ENCODE measurements at places on chromosomes 3 and 15.

- no peak for DNase-seq
Observed at GRCh38 chr3:195757438-195757770, 36.6 kb downstream of the MUC20 start.

- no peak for DNase-seq
Observed at GRCh38 chr15:78216276-78217104, 17.9 kb downstream of the ACSBG1 start.

DNA sequence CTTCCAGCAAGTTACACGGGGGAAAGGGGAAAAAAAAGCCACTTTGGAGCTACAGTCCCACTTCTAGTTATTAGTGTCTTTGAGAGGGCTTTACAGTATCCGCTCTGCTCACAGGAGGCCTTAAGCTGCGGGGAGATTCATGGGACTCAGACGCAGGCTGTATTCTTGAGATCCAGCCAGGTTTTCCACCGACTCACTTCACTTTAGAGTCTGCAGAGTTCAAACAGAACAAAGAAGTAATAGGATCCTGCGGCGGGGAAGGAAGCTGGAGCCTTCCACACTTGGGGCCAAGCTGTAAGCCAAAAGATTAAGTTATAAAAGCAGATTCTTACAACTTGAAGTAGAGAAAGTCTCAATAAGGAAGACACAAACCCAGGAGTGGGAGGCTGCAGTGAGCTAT is 60.2 kb upstream of the FAM174B start:
- no peak for DNase-seq

DNA sequence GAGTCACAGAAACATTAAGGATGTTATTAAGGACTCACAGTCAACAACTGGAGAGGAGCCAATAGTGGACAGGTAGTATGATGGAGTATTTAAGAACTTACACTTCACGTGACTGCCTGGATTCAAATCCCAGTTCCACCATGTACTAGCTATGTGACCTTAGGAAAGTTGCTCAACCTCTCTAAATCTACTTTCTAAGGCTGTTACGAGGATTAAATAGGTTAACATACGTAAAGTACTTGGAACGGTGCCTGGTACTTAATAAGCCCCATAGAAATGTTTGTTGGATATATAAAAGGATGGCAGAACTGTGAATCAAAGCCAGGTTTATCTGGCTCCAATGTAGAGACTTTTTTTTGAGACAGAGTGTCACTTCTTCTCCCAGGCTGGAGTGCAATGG is 24.4 kb downstream of the THRB start:
- no peak for DNase-seq

GRCh38 chr15:37361621-37362020 is 261.3 kb upstream of the MEIS2 start:
- DNase-seq = no peak

DNA sequence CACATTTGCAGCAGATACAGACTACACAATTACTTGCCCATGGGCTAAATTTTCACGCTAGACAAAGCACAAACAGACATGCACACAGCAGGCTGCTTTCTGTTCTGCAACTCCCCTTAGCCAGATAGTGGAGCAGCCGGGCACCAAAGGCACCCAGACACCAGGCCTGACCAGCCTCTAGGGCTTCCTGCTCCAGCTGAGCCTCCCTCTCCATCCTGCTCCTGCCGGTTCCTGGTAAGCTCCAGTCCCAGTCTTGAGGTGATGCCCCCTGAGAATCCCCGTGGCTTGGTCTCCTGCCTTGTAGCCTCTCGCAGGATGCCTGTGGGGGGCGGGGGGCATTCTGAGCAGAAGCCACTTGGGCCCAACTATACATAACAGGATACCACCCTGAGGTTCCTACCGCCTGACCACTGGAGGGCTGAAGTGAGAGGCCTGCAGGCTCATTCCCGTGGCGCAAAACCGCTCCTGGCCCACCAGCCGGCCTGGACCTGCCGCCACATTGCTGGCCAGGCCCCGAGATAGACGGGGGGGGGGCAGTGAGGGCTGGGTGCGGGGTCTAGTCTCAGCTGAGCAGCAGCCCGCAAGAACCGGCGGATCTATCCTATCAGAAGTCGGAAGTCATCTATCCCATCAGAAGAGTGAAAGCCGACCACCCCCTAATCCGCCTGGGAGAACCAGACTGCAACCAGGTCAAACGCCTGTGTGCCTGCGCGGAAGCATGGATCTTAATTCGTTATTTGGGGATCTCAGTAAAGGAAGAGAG is 3.9 kb downstream of the FOXL2 start:
- no peak for DNase-seq

- no peak for DNase-seq
Observed at GRCh38 chr15:63029676-63030075, 12.9 kb upstream of the TPM1 start.

GRCh38 chr3:68876112-68876713 is 56.1 kb downstream of the TAFA4 start:
- no peak for DNase-seq

DNA sequence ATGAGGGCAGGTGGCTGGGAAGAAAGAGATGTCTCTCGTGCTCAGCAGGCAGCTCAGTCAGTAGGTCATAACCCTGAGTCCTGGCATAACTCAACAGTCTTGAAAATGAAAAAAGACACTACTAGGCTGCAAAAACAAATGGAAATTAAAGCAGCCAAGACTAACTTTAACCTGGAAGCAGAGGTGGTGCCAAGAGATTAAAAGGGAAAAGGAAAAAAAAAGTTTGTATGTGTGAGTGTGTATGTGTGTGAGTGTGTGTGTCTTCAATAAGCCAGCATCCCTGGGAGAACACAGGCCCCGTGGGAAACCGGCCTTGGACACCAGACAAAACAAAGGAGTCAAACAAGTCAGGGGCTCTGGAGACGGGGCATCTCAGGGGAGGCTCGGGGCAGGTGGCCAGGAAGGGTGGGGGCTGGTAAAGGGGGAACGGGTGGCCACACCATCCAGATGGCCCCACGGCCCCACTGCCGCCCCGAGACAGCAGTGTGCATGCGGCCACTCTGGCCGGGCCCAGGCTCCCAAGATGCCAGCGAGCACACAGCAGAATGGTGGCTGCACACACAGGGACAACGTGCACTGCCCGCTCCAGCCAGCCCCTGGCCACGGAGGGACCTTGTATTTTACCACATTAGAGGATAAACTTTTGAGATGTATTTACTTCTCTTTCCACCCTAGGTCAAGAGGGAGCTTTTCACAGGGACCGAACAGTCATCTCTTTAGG is 23.8 kb downstream of the CYFIP1 start:
- no peak for DNase-seq

- no peak for DNase-seq
Observed at GRCh38 chr3:43410592-43410991, 124.3 kb downstream of the SNRK start.

DNA sequence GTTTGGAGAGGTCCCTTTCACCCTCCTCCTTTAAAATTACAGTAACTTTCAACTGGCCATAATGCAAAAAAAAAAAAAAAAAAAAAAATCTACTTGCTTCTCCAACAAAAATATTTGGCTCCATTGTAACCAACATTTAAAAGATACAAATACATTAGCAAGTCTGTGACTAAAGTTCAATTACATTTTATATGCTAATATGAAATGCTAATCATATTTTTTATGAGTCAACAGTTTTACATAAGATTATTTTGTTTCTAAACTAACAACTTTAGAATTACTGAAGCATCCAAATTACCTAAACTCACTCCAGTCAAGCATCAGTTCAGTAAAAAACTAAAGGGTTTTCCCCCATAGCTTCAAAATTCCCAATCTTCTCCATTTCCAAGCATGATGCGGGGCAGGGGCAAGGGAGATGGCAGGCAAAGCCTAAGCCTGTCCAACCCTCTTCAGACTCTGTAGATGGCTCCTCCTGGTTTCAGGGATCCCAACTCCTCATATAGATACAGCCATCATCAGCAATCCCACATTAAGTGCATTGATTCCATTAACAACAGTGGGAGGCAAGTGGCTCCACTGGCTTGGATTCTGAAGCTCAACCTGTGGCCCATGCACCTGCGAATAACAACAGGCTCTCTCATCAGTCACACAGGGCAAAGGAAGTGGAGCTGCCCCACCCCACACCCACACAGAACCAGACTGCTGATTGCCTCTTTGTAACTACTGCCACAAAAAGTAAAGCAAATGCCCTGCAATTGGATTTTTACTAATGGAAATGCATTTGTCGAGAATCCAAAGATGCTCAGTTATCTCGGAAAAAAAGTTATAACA is 15.0 kb downstream of the SFMBT1 start:
- no peak for DNase-seq

DNA sequence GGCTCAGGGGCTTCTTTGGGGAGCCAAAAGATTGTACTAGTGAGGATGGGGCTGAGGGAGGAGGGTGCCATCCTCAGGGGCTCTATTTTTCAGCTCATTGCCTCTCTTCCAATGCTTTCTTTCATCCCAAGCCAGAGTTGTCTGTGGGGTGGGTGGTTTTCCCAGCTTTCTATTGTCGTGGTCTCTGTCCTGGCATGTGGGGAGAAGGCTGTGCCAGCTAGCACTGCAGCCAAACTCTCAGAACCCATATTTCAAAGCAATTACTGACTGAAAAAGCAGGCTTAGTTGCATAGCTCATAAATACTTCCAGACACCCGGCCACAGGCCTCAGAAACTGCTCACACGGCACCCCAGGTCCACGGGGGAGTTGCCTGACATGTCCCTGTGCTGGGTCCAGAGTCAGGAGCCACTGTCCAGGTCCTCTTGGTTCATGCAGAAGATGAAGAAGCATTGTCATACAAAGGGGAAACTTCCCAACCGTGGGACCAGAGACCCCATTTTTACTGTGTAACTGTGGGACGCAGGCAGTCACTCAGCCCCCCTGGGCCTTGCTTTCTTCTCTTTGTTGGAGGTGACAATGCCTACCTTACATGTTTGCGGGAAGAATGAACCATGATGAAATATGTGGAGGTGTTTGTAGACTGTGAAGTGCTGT is 27.6 kb downstream of the FGD5 start:
- no peak for DNase-seq

DNA sequence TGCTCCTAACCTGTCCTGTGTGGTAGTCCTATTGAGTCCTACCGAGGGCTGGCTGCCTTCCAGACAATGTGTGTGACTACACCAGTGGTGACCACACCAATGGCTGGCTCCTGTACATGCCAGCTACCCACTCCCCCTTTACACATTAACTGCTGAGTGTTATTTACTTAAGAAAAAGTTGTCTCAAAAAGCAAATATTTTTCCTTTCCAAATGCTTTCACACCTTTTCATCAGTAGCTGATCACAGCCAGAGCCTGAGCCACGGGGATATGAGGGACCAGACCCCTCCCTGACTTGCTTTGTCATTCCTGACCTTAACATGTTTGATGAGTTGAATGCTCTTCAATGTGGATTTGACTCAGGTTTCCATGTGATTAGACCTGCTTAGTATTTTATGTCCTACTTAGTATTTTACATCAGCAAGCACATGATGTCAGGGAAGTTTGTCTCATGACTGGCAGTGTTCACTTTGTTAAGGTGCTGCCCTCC is 29.6 kb upstream of the GREM1 start:
- DNase-seq = no peak

DNA sequence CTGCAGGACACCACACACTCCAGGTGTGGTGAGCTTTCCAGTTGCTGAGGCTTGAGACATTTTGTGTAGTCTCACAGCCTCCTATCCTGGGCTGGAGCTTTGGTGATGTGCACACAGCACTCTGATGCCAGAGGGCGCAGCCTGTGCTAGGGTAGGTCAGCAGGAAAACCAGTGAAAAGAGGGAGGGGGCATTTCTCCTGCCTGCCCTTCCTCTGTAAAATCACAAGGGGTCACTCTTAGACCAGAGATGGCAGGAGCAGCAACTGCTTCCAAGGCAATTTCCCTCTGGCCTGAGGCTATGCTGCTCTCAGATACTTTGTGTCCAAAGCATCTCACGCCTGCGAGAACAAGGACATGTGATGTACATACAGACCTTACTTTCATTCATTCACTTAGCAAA is 16.5 kb upstream of the MUSTN1 start:
- DNase-seq = no peak

DNA sequence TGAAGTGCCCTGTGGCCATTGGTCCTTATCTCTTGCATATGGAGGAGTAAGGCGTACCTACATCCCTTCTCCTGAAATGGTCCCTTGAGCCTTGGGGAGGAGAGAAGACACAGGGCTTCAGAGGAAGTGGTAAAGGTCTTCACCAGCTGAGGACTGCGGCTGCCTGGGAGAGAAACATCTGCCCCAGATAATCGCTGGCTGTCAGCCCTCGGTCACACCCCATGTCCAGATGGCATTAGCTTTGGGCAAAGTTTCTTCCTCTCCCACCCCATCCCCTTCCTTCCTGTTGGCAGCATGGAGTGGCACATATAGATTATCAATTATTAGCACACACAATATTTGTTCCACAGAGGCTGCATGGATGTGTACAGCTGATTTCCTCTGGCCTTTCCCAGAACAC is 61.6 kb downstream of the LRTM1 start:
- no peak for DNase-seq

DNA sequence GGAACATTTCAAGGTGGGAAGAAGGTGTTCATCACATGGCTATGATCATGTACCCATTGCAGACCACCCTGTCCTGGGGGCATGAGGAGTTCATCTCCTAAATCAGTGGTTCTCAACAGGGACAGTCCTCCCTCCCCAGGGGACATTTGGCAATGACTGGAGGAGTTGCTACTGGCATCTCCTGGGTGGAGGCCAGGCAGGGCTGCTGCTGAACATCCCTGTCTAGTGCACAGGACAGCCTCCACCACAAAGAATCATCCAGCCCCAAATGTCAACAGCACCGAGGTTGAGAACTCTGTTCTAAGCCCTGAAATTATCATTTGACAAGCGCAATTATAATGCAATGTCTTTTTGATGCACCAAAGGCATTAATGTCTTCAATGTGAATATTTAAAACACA is 4.4 kb upstream of the DNAJB8 start:
- no peak for DNase-seq

GRCh38 chr3:141147657-141148056 is 84.0 kb upstream of the PXYLP1 start:
- no peak for DNase-seq

- no peak for DNase-seq
Observed at GRCh38 chr15:99409560-99409959, 156.2 kb upstream of the MEF2A start.

Measured in cortex of kidney (tissue), 1 donor.